Motor neuron (in vitro differentiated cells): ENCODE measurements at places on chromosomes 16 and 17.

GRCh38 chr17:12627781-12628451 is 37.8 kb upstream of the MYOCD start:
- ATAC-seq = no peak

GRCh38 chr17:48569674-48570324 is 8.4 kb downstream of the HOXB4 start:
- ATAC-seq = no peak

DNA sequence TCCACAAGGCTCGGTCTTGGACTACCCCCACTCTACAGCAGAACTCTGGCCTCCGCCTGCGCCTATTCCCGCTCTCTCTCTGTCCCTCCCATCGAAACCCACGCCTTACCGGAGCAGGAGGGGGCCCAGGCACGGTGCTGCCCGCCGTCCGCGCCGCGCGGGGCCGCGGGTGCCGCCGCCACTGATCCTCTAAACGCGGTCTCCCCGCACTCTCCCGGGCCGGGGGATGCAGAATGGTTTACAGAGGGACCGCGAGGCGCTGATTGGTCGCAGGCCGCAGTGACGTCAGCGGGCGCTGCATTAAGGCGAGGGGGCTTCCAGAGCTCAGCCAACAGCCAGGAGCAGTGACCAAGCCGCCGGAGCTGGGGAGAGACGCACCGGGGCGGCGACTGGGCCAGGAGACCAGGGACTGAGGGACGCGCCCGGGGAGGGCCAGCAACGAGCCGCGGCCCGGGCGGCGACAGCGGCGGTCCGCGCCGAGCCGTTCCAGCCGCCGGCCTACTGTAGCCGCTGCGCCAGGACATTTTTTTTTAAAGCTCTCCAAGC is 747 bp upstream of the LHX1 start:
- ATAC-seq = peak; percentile 5

GRCh38 chr17:39804839-39805238 is 59.3 kb downstream of the IKZF3 start:
- no peak for ATAC-seq

GRCh38 chr17:75010683-75011400 is 1.6 kb upstream of the MRPL58 start:
- ATAC-seq = no peak

GRCh38 chr16:81723098-81723723 is 55.9 kb upstream of the PLCG2 start:
- peak; percentile 94 for ATAC-seq

- ATAC-seq = peak; percentile 28
Observed at GRCh38 chr16:495127-495748, 32.3 kb upstream of the CAPN15 start.

DNA sequence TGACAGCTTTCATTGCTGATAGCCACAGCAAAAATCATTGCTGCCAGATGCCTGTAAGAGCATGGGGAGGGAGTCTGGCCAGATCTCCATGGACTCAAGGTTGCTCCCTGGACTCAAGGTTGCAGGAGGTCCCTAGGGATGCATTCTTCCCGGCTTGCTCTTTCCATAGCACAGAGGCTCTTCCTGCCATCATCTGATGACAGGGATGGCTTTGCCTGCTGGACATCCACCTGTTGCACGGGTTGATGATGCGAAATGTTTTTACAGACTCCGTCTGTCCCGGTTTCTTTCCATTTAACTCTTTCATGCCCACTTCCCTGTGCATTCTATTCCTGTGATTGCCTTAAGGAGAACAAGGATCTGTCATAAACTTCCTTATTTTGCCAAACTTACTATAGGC is 115.6 kb upstream of the HSBP1 start:
- ATAC-seq = peak; percentile 43

- no peak for ATAC-seq
Observed at GRCh38 chr16:81808933-81809480, 29.9 kb downstream of the PLCG2 start.

- no peak for ATAC-seq
Observed at GRCh38 chr17:39903158-39903884, 15.1 kb downstream of the GSDMB start.

GRCh38 chr16:30722443-30722842 is 23.5 kb downstream of the SRCAP start:
- no peak for ATAC-seq

DNA sequence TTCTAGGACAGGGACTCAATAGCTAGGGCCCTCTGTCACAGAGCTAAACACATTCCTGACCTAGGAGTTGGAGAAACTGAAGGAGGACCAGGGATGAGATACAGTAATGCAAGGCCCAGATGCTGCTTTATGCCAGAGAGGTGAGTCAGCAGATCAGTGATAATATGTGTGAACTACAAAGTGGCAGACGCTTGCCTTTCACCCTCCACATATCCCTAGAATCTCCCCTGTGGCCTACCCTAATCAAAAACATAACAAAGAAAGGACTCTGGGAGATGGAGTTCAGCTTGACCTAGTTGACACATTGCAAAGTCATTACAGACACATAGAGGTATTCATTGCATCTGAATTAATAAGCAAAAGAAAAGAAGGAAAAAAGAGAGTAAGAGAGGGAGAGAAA is 417.6 kb upstream of the DYNLRB2 start:
- no peak for ATAC-seq

DNA sequence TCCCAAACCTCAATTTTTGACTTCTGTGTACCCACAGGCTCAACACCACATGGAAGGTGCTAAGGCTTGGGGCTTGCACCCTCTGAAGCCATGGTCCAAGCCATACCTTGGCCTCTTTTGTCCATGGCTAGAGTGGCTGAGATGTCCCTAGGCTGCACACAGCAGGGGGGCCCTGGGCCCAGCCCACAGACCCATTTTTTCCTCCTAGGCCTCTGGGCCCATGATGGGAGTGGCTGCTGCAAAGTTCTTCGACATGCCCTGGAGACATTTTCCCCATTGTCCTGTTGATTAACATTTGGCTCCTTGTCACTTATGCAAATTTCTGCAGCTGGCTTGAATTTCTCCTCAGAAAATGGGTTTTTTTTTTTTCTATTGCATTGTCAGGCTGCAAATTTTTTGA is 47.0 kb downstream of the TBC1D26 start:
- no peak for ATAC-seq
